NCI-H524 (cell line): ENCODE measurements at places on chromosomes 2 and 18.

DNA sequence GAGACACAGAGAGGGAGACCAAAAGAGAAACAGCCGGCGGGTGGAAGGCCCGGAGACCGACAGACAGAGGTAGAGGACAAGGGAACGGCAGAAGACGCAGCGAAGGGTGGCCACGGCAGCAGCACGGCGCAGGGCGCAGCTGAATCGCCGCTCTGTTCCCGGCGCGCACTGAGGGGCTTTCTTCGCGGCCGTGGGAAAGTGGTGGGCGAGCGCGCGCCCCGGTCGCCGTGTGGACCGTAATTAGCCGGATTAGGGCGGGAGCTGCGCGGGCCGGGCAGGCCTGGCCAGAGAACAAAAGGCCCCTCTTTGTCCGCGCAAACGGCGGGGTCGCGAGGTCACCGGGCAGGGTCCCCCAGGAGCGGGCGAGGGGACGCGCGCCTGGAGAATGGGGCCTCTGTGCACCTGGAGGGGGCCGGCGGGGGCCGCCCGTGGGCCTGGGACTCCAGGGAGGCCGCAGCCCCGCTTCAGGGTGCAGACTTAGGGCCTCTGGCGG is 158.3 kb downstream of the ZFP36L2 start:
- DNase-seq, result no peak

DNA sequence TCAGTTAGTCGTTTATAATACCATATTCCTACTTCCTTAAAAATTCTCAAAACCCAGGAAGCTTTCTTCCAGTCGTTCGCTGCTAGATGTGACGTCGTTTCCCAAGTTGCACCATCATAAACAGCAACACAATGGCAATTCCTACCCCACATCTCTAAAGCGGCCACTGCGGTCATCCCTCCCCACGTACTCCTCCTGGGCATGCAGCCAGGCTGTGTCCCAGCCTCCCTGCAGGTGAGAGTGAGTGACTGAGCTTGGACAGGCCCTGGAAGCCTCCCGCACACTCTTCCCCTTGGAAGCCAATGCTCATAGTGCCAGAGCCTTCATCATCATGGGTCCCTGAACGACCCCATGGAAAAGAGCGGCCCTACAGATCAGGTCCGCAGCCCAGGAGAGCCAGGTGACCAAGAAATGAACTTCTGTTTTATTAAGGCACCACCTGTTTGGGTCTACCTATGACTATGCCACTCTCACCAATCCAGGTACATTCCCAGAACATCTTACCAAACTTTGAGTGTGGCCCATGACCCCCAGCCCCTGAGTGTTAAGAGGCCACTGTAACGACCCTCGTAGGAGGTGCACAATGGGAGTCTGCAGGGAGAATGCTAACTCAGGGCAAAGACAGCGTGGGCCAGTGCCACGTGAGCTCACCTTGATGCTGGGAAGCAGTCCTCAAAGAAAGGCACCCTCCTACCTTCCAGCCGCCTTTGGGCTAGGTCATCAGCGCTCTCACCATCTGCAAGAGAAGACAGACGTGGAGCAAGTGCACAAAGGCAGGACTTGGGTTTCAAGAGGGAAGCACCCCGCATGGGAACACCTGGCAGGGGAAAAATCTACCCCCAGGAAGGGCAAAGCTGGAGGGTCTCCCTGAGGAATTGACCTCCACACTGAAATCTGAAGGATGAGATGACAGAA is 74.7 kb upstream of the RAB6C start:
- no peak for DNase-seq

- DNase-seq, result no peak
These were observed 237.4 kb upstream of the SMAD2 start for GRCh38 chr18:48167897-48168253.

- no peak for DNase-seq
These were observed 149.0 kb downstream of the MSH2 start for GRCh38 chr2:47551800-47552525.

- no peak for DNase-seq
These were observed 98.9 kb upstream of the ODC1 start for GRCh38 chr2:10546975-10547391.

GRCh38 chr2:239818531-239819011 is 206.6 kb downstream of the NDUFA10 start:
- DNase-seq, result no peak

- no peak for DNase-seq
These were observed 17.4 kb upstream of the MOCOS start for GRCh38 chr18:36169938-36170337.

- DNase-seq, result no peak
These were observed 2.4 kb downstream of the EN1 start for GRCh38 chr2:118845005-118845521.

- no peak for DNase-seq
These were observed 28.1 kb downstream of the TFCP2L1 start for GRCh38 chr2:121256720-121257479.

DNA sequence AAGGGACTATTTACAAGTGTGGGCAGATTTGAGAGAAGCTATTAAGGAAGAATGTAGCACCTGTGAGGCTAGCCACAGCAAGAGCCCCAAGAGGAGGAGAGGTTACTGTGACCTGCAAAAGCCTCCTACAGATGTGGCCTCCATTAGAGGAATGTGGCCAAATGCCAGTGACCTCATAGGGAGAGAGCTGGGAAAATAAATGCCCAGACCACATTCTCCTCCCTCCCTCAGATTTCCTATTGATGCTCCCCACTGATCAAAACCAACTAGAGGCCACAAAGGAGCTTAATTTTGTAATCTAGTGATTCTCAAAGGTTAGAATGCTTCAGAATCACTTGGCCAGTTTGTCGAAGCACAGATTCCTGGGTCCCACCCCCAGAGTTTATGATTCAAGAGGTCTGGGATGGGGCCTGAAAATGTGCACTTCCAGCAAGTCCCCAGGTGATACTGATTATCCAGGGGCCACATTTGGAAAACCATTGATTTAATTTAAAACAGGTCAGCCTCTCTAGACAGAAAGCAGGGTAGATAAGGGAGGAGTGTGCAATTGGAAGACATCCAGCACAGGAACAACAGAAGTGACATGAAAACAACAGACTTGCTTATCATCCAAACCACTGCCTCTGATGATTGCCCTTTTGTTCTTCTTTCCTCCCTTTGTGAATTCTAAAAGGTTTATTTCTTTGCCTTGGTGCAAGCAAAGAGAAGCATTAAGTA is 61.2 kb upstream of the RBBP8 start:
- no peak for DNase-seq

GRCh38 chr2:161580021-161580420 is 44.2 kb upstream of the SLC4A10 start:
- no peak for DNase-seq
